Left renal pelvis (tissue), 4 donors: ENCODE measurements at places on chromosomes 5 and 9. TPM values are rescaled to one million over a fixed set of nuclear protein-coding genes. Genes with fewer than 3 reads are reported as not detected.

The IFNK gene
- not detected for polyA plus RNA-seq

The FBLL1 gene
- 1.1 TPM for polyA plus RNA-seq

The IRGM gene
- 0.31 TPM for polyA plus RNA-seq

The CATSPER3 gene
- polyA plus RNA-seq: 1.8 TPM

The PTGR1 gene
- 175 TPM for polyA plus RNA-seq
